ENCODE measurements at places on chromosomes 6 and 20.

GRCh38 chr6:4030669-4031068 lies 48.3 kb downstream of the FAM217A start:
- no peak for DNase-seq

- no peak for DNase-seq
Measured at GRCh38 chr6:138443979-138444378, 40.0 kb downstream of the HEBP2 start.

DNA sequence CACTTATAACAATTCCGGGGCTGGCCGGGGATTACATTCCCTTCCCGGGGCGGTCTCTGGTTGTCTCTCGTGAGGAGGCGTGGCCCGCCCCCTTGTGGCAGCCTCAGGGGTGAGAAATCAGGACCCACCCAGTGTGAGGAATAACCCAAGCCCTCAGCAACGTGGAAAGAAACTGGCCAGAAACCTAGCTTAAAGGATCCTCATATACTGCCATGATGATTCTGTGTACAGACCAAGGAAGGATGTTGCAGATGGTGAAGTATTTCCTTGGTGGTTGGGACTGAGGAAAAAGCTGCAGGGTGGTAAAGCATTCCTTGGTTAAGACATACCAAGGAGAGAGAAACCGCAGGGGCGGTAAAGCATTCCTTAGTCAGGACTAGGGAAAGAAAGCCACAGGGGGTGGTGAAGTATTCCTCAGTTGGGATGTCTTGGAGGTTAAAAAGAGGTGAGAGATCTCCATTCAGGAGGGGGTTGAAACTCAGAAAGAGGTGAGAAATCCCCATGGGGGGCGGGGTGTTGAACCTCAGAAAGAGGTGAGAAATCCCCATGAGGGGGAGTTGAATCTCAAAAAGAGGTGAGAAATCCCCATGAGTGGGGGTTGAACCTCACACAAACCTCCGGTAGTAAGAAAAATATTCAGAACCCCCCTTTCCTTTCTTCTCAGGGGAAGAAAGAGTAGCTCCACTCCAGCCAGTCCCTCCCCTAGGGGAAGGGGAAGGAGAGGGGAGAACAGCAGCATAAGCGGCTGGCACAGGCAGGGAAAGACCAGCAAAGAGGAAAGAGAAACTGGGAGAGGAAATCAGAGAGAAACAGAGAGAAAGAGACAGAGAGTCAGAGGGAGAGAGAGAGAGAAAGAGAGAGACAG lies 238.1 kb downstream of the RNGTT start:
- DNase-seq = no peak

DNA sequence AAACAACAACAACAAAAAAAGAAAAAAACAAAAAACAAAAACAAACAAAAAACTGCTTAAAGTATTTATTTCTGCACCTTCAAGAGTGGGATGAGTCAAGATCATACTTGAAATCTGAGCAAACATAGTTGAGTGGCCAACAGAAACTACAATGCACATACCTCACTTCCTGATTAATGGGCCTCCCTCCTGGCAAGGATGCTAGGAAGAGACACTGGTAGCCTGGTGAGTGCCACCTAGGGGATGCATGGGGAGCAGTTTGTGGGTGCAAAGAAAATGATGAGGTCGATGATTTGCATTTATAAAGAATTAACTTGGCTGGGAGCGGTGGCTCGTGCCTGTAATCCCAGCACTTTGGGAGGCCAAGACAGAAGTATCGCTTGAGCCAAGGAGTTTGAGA lies 808.1 kb downstream of the MAFB start:
- no peak for DNase-seq

- DNase-seq = no peak
Measured at GRCh38 chr6:26459023-26459810, 1.5 kb downstream of the BTN2A1 start.

GRCh38 chr6:134495890-134496248 lies 178.0 kb upstream of the SGK1 start:
- DNase-seq = no peak

GRCh38 chr20:20005342-20005741 lies 11.8 kb upstream of the NAA20 start:
- no peak for DNase-seq

DNA sequence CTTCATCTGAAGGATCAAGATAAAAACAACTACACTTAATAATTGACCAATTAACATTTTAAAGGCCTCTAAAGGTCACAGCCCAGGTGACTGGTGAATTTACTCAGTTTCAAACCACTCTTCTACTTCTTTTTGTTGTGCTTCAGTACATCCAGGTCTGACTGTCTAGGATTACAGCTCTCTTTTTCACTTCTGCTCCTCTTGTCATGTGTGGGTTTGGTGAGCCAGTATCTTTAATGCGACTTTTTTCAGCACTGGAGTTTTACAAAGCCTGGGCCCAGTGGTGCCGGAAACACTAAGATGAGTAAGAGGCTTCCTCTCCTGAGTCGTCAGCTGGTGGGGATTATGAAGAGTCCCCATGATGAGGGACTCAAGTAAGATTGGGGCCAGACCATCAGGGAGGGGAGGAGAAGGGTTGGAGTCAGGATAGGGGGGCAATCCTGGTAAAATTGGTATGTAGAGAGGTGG lies 27.0 kb downstream of the HECA start:
- DNase-seq = peak; percentile 66

- no peak for DNase-seq
Measured at GRCh38 chr20:20293141-20293540, 74.8 kb upstream of the INSM1 start.

GRCh38 chr6:139862311-139862710 lies 487.9 kb upstream of the CITED2 start:
- no peak for DNase-seq

DNA sequence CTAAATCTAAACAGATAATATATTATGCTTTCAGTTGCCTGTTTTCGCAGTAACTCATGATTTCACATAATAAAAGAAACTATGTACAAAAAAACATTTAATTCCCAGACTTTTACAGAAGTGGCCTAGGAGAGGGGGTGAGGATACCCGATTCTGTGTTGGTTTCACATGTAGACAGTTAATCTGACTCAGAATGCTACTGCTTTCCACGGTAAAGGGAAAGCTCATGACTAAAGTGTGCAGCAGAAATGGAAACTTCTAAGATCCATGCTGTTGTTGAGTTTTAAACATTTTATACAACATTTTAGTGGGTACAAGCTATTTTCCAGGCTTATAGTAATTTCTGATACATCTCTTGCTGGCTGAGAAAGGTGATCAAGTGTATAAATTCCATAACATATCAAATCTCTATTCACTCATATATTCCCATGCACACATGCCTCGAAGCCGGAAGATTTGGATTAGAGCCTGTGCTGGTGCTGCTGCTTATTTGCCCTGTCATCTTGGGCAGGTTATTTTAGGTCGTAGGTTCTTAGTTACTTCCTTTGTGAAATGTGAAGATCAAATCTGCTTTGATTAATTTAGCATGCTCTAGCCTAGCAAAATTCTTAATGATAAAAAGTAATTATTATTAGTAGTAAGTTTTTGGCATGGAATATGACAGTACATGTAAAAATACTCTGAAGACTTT lies 896.7 kb upstream of the MAP3K7 start:
- no peak for DNase-seq

DNA sequence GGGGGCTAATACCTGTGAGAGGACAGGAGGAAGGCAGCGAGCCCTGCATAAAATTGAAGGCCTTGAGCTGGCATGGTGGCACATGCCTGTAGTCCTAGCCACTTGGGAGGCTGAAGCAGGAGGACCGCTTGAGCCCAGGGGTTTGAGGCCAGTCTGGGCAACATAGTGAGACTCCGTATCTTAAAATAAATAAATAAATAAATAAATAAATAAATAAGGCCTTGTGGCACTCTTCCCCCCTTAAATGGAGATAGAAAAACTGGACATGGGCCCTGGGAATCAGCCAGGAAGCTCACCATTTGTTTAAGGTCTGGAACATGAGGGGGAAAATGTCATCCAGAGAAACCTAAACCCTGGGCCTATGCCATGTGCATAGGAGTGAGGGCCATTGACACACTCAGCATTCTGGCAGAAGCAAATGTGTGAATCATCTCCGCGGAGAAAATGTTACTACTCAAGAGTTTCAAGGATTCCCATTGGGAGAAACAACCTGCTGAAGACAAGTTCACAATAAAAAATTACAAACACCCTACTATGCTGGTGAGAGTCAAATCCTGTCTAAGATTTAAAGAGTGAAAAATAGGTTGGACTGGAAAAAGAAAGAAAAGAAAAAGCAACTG lies 51.9 kb upstream of the UBR2 start:
- no peak for DNase-seq

DNA sequence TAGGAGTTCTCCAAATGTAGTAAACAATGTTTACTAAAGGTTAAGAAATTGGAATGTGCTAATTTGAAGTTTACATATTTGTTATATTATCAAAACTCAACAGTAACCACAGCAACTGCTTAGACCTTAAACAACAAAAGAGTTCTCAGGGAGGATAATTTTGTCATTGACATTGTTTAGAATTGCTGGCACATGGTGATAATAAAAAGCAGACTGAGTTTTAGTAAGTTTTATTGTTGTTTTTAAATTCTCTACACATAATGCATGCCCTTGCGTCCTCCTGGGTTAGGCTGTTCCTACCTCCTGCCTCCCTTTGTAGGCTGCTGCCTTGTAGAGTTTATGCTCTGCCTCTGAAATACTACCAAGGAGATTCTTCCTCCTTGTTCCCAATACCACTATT lies 28.7 kb downstream of the LAMA4 start:
- no peak for DNase-seq

DNA sequence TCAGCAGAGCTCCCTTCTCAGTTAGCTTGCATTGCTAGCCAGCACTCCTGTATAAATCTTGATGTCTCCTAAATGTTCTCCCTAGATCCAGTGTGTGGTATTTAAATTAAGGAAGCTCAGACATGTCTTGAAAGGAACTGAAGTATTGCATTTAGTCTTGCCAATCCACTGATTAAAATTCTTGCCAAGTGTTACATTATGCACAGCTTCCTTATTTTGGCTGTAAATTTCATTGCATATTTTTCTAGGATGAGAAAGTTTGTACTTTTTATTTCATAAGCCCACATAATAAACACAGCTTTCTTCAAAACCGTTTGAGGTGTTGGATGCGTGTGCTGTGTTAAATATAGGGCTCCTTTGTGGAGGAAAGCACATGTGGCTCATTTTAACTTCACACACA lies 329.8 kb upstream of the FLRT3 start:
- DNase-seq = no peak

DNA sequence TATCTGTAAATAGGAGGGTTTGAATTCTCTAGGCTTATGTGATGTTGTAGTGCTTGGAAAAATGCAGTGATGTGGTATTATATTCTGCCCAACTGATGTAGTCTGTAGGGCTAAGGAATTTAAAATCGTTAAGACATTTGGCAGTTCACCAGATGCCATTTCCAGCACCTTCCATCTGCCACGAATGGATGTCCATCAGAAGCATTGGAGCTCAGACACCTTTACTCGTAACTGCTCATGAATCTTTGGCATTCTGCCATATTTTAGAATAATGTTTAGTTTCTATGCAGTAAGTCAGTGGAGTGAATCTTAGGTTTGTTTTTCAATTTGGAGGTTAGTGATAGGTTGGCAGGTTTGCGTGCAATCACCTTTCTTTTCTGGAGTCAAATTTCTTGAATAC lies 2.4 kb upstream of the SYTL3 start:
- no peak for DNase-seq

DNA sequence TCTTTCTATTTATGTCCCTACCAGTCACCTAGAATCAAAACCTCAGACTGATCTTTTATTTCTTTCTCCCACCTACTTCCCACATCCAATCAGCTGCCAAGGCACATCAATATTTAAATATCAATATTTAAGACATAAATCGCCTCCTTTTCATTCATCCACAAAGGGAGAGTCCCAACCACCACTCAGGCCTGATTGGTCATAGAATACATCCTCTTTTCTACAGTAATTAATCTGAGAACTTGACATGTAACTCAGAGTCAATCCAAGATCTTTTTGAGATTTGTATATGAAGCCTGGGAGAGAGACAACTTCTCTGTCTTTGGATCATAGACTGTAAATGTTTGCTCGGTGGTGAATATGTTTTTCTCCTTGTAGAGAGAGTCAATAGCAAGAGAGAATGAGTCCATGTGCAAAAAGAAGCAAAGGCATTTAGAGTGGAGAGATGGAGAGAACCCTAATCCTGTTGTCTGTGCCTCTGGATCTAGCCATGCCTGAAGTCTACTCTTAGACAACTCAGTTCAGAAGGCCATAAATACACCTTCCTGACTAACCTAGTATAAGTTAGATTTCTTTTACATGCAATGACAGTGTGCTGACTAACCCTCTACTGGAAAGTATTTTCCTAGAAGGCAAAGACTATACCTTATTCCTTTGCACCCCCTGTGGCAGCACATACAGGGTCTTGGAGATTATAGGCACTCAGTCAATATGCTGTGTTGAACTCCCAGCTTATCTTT lies 12.1 kb upstream of the NEDD9 start:
- no peak for DNase-seq

- no peak for DNase-seq
Measured at GRCh38 chr6:111550953-111551352, 54.7 kb downstream of the TRAF3IP2 start.

DNA sequence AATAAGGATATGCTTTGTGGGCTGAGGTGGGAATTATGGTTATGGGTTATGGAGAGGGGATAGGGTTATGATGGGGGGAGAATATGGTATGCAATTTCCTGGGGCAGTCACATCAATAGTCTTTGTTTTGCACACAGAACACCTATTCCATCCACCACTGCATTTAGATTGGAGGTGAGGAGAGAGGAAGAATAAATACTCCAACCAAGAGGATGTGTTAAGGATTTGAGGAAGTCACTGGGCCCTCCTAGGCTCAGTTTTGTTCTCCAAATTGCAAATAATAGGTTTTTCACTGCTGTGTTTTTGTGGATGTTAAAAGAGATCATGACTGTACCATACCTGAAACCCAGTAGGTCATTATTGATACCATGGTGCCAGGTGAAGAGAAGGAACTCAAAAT lies 29.5 kb upstream of the SIRPG start:
- no peak for DNase-seq

GRCh38 chr6:113829696-113830045 lies 27.5 kb upstream of the MARCKS start:
- DNase-seq = no peak

GRCh38 chr6:159404296-159404695 lies 235.1 kb downstream of the FNDC1 start:
- DNase-seq = no peak

DNA sequence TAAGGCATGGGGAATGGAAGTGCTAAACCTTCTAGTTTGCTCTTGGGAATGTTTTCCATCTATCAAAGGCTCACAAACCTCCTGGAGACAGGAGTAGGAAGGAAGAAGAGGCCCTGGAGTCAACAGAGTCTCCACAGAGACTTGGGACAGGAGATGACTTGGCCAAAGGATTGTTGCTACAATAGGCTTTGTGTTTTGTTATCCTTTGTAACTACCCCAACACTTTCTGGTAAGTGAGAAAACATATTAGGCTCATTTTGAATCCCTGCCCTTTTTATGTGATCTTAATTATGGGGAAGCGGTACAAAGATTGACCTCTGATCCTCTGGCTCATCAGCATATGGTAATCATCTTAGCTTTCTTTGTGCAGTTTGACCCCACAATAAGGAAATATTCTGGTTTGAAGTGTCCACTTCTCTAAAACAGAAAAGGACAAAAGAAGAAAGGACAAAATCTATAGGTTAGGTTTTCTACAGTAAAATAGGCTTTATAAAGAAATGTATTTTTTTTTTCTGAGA lies 24.1 kb upstream of the GTF3C6 start:
- DNase-seq = no peak
